ENCODE measurements at places on chromosomes 3 and 15.

DNA sequence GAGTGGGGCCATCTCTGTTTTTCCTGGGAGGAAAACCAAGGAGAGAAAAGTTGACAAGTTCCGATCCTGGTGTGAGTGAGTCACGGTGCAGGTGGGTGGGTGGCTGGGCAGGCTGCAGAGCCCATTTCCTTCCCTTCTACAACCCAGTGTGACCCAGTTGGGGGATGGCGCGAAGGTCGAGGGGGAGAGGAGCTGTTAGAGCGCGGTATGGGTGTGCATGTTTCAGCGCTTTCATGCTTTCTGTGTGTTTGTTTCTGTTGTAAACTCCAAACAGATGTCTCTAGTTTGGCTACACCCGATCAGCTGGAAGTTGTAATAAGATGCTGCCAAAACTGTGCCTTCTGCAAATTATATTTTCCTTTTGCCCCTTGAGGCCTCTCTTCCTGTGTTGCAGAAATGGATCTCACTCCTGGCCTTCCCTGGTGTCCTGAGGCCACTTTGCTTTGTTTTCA is 3.8 kb downstream of the FAM43A start:
- peak; percentile 79 for DNase-seq

GRCh38 chr15:84979651-84980050 is 2.0 kb upstream of the PDE8A start:
- DNase-seq: no peak

GRCh38 chr3:158539414-158540014 is 31.5 kb upstream of the MLF1 start:
- DNase-seq: peak; percentile 75

- no peak for DNase-seq
Observed at GRCh38 chr3:170144437-170144843, 37.1 kb downstream of the PHC3 start.
